SW480 (cell line): ENCODE measurements at places on chromosomes 4 and X.

DNA sequence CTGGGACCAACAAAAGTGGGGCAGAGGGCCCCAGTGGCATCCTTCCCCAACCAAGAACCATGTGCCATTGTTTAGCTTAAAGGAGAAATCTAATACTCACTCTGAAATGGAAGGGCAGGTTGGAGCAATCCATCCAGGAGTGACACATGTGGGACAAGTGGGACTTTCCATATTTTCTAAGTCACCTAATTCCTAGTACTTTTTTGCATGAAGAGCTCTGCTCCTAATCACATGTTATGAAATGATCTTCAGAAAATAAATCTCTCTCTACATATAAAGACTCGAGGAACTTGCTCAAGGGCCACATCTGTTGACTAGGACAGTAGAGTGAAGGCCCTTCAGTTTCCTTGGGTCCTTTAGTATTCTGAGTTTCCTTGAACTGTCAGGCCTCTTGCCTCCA, 2.5 kb downstream of the CYBB start:
- no peak for DNase-seq

DNA sequence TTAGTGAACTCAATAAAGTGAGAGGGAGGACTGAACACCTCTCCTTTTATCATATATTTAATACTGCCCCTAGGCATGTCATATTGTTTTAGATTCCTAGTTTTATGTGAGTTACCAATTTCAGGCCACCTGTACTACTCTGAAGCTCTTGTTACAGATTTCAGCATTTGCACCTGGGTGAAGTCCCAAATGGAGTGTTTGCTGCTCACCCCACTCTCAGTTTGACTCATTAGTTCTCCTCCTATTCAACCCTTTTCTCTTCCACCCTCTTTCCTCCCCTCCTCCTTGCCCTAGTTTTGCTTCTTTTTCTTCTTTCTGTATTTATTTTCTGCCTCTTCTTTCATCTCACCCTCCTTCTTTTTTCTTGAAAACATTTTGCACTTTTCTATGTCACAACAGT, 1852.2 kb upstream of the IGFBP7 start:
- no peak for DNase-seq

DNA sequence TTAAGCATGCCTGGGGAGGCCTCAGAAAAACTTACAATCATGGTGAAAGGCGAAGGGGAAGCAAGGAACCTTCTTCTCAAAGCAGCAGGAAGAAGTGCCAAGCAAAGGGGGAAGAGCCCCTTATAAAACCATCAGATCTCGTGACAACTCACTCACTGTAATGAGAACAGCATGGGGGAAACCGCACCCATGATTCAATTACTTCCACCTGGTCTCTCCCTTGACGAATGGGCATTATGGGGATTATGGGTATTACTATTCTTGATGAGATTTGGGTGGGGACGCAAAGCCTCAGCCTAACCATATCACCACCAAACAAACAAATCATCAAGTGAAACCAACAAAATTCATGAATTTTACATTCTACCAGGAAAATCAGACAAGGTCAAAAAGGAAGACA, 76.7 kb upstream of the TAB3 start:
- no peak for DNase-seq

DNA sequence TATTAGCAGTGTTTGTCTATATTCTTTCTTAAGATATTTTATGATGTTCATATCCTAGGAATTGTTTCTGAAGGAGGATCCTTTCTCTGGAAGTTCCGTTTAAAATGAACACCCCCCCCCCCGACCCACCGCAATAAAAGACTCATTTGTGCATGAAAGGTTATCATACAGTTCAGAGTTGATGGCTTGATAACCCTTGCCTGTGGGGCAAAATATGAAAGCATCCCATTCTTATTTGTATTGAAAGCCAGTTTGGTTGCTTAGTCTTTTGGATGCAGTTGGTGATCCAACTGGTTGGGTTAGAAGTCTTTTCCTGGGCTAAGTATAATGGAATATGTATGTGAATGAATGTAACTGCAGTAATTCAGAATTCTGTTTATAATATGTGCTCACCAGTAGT, 8.3 kb downstream of the INTS6L start:
- DNase-seq: no peak

- peak; percentile 39 for DNase-seq
Observed at GRCh38 chr4:6746721-6747293, 30.8 kb downstream of the BLOC1S4 start.

DNA sequence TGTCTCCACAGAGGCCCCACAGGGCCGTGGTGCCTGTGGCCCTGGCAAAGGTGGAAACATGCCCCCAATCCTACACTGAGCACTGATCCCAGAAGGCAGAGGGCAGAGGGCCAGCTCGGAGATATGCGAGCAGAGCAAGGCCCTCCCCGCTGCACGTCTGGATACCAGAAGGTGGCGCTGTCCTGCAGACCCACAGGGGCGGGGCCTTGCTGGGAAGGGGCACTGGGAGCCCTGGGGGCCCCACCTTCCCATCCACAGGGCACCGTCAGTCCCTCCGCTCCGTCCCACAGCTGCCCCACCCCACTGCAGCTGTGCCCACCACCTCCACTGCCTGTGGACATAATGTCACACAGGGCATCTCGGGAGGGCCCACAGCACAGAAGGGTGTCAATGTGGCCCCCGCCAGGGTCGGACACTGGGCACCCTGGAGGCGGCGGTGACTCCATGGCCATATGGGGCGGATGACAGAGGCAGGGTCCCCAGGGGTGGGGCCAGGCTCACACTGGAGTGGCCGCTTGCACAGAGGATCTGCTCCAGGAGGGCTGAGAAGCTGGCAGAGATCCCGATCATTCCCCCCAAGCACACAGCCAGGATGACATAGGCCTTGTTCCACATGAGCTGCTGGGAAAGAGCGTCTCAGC, 4.8 kb downstream of the SLC49A3 start:
- DNase-seq: peak; percentile 39

DNA sequence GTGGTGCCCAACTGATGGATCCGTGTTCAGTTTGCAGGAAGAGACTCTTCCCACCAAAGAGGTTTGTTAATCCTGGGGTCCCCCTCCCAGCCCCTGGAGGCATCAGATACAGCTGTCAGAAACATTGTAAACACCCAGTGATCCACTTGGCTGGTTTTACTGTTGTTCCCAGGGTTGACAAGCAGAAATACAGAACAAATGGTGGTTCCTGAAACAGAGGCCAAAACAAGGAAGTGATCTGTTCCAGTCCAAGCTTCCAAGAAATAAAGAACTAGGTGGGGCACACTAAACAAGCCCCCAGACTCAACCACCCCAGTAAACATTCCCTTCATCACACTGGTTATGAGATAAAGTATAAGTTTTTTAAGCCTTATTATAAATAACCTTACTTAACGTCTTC, 1.4 kb downstream of the TMLHE start:
- no peak for DNase-seq

- DNase-seq: no peak
Observed at GRCh38 chr4:158871335-158871724, 102.5 kb downstream of the FNIP2 start.

DNA sequence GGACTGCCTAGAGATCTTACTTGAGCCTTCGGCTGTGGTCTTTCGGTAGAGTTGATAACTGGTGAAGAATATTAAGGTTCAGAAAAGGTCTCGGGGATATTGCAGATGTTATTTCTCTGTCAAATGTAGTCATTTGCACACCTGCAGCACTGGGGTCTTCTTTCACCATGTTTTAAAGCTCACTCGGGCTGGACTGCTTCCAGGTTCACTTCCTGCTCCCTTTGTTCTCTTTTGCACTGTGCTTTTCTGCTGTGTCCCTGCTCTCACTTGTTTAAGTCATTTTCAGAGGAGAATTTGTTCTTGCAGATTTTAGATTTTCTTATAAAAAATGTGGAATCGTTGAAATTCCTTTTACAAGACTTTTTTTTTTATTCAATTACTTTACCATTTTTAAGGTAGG, 68.5 kb downstream of the BMPR1B start:
- no peak for DNase-seq

DNA sequence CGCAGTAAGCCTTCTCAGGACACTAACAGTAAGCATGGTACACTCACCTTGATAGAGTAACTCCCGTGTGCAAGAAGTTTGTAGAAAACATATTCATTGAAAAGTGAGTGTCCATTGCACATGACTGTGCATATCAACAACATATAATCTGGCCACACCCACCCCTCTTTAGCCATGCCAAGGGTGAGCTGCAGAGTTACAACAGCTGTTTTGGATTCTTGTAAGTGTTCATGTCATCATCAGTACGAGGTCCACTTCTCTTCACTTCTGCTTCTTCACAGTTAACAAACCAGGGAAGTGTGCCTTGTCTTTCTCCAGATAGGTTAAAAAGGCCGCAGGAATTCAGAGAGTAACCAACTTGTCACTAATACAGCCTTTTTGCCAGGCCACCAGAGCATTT, 116.6 kb downstream of the IRF2 start:
- no peak for DNase-seq

DNA sequence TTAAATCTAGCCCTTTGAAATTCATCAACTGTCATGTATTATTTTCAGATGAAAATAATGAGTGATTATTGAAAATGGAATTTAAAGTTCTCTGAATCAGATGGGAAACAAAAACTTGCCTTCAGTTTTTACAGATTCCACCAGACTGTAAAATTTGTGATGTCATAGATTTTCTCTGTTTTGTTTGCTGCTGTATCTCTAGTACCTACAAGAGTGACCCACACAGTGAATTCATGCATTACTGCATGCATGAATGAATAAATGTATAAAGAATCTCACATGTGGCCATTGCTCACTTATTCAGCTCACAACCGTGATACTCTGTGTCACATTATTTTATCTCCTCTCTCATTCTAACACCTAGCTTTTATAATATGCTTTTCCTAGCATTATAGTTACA, 532.2 kb upstream of the AGA start:
- DNase-seq: no peak

DNA sequence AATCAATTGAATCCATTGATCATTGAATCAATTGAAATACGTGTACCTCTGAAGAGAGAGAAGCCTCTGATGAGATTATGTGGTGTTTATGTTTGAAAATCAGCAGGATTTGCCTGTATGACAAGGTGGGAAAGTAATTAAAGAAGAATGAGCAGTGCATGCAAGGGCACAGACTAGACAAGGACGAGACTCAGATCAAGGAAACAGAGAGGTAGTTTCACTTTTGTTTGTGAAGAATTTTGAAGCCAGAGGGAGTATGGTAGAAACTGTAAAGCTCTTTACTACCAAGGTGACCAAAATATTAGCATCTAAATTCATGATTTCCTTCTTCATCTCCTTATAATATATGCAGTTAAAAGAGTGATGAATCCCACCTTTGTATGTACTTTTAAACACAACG, 1830.0 kb upstream of the IGFBP7 start:
- DNase-seq: no peak

DNA sequence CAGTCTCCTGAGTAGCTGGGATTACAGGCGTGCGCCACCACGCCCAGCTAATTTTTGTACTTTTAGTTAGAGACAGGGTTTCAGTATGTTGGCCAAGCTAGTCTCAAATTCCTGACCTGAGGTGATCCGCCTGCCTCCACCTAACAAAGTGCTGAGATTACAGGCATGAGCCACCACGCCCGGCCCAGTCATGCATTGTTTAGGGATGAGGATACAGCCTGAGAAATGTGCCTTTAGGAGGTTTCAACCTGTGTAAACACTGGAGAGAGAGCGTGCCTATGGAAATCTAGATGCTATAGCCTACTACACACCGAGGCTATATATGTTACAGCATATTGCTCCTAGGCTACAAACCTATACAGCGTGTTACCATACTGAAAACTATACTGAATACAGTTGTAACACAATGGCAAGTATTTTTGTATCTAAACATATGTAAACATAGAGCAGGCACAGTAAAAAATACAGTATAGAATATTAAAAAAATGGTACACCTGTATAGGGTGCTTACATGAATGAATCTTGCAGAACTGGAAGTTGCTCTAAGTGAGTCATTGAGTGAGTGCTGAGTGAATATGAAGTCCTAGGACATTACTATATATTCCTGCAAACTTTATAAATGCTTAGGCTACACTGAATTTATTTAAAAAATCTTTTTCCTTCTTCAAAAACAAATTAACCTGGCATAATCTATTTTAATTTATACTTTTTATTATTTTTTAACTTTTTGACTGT, 588.2 kb upstream of the ADGRL3 start:
- DNase-seq: no peak

GRCh38 chr4:8777320-8778196, 94.1 kb downstream of the HMX1 start:
- no peak for DNase-seq

GRCh38 chrX:3638280-3638873, 75.1 kb downstream of the PRKX start:
- peak; percentile 13 for DNase-seq

GRCh38 chrX:120604361-120604782, 471 bp downstream of the MCTS1 start:
- DNase-seq: peak; percentile 52

DNA sequence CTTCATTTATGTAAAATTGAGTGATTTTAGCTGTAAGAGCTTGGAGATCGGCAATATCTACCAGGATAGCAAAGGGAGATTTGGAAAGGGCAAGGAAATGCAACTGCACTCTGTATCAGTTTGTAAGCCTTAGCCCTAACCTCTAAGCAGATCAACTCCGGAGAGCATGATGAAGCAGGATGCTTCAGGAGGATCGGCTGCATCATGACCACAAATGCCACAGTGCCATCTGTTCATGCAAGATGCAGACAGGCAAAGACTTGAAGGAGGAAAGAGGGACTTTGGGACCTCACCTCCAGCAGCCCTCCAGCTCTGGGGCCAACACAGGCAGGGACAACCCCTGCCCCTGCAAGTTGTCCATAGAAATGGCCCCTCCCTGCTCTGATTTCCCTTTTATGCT, 377.6 kb upstream of the GATB start:
- no peak for DNase-seq

DNA sequence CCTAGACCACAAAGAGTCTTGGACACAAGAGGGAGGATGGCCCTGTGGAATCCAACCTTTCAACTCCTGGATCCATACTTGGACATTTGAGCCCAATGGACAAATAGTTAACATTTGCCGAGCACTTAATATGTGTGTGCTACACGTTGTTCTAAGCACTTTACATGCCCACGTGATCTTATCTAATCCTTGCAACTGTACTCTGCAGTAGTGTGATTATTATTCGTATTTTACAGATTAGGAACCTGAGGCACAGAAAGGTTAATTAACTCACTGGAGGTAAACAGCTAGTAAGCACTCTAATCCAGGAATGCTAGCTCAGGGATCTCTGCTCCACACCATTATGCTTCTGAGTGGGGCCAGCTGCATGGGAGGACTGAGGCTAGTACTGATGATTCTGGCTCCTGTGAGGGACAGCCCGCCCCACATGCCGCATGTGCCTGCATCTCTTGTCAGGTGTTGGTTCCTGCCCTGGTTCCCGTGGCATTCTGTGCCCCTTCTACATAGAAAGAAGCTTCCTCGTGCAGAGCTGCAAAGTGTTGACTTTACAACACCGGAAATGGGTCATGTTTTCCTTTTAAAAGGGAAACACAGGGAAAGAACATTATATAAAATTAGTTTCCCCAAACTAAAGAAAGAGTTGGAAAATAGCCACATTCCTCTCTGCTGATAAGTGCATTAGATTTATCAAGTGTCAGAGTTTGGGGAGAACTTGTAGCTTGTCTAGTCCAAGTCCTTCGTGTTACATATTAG, 34.8 kb downstream of the PLAC1 start:
- DNase-seq: no peak

GRCh38 chr4:155675709-155676429, 9.2 kb downstream of the GUCY1A1 start:
- no peak for DNase-seq
